ENCODE measurements at places on chromosomes 5 and 9.

DNA sequence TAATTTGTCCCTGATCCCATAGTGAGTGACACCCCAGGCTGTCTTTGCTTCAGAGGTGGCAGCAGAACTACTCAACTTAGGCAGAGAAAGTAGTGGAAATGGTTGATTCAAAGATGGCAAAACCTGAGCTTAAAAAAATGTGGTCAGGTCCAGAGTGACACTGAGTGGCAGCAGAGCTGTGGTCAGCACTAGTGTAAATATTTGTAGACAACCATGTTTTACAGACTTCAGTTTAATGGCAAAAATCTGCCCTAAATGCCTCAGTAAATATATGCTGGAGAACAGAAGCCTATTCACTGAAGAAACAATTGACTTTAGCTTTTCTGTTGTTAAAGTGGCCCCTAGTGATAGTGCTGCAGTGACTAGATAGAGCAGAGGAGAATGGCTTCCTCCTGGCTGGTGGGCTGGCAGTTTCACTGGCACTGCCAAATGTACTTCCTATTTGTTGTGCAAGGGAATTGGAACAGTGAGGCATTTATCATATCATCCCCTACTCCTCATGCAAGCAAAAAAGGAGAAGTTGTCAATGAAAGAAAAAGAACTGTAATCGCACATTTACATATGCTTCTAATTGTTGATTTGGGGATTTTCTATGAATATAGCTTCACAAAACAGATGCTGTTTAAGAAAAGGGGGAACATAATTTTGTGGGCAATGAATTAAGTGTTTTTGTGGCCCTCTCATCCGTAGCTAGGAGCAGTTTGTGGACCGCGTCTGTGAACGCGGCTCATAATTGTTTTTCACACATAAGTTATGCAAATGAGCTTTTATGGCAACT is 12.0 kb downstream of the PBX3 start:
- no peak for DNase-seq

- peak; percentile 76 for DNase-seq
These were observed 19.2 kb upstream of the CD180 start for GRCh38 chr5:67215519-67216471.

DNA sequence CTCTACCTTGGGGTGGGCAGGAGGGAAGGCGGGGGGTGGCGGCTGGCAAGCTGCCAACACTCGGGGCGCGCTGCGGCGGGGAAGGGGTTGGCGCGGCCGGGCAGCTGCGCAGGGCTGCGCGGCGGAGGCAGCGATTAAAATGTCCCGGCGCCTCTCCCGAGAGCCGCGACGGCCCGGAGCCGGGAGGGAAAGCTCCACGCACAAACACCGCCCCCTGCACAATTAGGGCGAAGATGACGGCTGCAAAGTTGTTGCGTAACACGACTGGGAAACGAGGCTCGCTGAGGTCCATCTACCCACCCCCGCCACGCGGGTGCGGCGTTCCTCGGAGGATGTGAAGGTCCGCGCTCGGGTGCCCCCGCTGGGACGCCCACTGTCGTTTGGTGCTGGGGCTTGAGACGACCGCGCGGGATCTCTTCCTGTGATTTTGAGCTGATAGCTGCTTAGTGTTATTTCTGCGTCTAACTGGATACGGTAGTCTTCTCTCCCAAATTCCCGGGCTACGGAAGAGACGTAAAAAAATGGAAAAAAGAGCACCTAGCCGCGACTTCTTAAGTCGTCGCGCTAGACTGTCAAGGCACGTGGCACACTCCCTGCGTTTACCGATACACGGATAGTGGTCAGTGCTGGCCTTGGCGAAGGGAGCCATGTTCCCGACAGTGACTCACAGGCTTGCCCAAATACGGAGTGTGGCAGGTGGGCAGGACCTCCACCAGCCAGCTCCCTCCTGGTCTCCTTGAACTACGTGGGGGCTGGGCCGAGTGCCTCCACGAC is 958 bp upstream of the NFIL3 start:
- peak; percentile 49 for DNase-seq

GRCh38 chr9:4849369-4849768 is 56.6 kb downstream of the RCL1 start:
- no peak for DNase-seq

DNA sequence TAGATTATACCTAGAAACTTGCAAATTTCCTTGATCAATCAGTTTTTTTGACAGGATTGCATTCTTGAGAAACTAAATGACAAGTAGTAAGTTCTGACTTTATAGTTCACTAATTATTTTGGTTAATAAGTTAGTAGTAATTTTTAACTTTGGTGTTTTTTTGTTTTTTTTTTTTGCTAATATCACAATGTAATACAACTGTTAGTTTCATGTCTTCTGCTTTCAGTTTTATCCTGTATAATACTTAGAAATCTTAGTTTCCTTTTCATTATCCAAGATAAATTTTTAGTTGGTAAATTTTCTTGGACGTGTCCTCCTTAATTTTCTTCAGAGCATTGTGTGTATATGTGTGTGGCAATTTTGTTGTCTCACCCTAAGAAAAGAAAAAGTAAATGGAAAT is 57.8 kb downstream of the CWC27 start:
- DNase-seq, result no peak

DNA sequence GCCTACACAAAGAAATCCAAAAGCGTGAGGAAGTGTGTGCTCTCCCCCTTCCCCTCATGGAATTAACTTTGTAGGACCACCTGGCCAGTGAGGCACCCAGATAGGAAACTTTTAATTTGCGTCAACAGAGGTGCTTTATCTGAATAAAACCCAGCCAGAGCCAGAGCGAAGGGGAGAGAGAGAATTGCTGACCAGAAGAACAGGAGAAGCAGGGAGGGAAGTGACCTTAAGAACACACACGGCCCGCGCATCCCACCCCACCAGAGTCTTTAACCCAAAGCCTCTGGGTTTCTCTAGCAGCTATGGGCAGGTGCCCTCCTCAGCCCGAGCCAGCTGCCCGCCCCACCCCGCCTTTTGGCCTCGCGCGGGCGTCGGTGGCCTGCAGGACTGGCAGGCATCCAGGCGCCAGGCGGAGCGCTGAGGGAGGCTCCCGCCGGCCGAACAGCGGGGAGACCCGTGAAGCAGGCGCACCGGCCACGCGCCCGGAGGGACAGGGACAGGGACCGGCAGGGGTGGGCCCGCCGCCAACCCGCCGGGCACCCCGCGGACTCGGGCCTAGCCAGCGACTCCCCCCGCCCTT is 580 bp downstream of the ERAP1 start:
- DNase-seq, result no peak

DNA sequence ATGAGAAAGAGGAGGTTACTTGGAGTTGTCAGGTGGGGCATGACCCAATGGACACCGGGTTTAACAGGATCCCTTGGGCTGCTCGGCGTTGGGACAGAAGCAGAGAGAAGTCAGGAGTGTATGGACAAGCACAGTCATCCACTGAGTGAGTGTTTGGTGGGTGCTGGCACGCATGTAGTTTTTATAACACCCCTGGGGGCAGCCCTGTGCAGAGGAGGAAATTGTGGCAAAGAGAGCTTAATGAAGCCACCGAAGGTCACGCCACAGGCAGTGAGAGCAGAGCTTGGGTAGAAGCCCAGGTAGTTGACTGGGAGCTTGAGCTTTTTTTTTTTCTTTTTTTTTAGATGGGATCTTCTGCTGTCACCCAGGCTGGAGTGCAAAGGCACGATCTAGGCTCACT is 43.2 kb upstream of the IER5L start:
- peak; percentile 28 for DNase-seq

- no peak for DNase-seq
These were observed 85.4 kb downstream of the SLC1A3 start for GRCh38 chr5:36691696-36692371.
